ENCODE measurements at places on chromosomes 12 and 14.
A peak's percentile ranks its signal among the peaks of the same experiment; 100 is the strongest.

GRCh38 chr14:33349871-33350270 is 411.2 kb downstream of the NPAS3 start:
- no peak for DNase-seq

- no peak for DNase-seq
Observed at GRCh38 chr12:92108651-92109050, 37.0 kb downstream of the BTG1 start.

GRCh38 chr14:70886421-70887206 is 20.6 kb upstream of the PCNX1 start:
- peak; percentile 88 for DNase-seq

GRCh38 chr12:18436170-18436569 is 174.9 kb downstream of the PIK3C2G start:
- no peak for DNase-seq

DNA sequence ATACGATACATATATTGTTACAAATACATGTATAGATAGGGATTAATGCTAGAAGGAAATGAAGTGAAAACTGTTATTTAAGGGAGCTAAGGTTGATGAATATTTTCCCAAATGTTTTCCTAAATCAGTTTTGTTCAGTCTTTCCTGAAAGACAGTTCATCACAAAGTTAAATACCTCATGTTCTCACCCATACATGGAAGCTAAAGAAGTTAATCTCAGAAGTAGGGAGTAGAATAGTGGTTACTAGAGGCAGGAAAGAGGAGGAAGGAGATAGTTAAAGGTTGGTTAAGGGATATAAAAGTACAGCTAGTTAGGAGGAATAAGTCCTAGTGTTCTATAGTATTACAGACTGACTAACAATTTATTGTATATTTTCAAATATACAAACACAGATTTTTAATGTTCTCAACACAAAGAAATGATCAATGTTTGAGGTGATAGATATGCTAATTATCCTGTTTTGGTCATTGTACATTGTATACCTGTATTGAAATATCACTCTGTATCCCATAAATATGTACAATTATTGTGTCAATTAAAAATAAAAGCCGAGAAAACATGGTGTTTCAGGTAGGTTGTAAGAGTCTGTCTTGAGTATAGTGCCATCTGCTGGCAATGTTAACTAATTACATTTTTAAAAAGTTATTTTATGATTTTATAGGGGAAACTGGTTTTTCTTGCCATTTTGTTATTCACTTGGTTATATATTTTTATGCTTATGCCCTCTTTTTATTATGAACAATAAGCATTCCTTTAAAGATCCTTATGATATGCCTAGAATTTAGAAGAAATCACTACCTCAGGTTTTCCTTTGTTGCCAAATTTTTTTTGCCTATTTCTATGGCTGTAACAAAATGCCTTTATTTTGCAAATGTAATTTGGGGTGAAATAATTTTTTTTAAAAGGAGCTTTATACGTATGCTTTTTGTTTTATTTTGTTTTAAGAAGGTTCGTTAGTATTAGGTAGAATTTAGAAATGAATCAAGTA is 26.9 kb downstream of the ZDHHC17 start:
- no peak for DNase-seq

DNA sequence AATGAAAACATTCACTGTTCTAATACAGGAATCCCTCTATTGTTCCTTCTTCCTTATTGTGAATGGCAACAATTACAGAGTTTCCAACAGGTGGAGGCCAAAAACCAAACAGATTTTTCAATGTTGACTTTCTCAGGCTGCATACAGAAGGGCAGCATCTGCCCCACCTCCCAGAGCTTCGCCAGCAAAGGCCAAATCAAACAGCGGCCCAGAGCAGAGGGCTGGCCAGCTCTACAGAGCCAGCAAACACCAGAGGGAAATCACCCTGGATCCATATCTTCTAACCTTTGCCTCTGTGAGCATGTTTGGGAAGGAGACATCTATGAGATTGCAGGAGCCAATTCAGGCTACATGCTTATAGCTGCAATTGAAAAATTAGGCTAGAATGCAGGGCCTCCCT is 4.4 kb upstream of the CRACR2A start:
- DNase-seq: no peak

DNA sequence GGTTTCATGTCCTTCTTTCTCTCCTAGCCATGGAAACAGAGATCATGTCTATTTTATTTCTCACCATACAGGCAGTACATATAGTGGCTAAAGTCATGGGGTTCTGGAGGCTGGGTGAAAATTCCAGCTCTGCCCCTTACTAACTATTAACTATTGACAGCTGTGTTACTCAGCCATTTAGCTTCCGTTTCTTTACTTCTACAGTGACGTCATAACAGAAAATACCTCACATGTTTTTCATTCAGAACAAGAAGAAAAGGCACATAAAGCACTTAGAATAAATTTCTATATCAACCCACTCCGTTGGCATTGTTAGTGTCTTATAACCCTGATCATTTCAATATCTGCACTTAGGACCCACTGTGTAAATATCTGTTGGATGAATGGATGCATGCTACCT is 1506.9 kb upstream of the TMEM132C start:
- no peak for DNase-seq

- DNase-seq: no peak
Observed at GRCh38 chr12:106073179-106073578, 65.6 kb downstream of the NUAK1 start.

GRCh38 chr12:44848703-44849085 is 27.4 kb downstream of the NELL2 start:
- DNase-seq: no peak

DNA sequence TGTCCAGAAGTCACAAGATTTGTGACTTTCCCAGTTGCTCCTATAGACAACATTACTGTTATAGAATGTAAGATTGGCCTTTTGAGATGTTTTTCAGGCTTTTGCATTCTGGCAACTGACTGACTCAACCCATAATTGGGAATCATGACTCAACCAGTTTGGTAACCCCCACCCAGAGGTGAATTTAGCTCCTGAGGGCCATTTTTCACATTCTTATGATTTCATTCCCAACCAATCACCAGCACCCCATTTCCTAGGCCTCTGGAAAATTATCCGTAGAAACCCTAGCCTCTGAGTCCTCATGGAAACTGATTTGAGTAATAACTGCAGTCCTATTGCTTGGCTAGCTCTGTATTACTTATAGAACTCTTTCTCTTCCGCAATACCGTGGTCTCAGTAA is 626.0 kb upstream of the SEL1L start:
- DNase-seq: no peak

GRCh38 chr14:99966037-99966835 is 99.0 kb upstream of the EVL start:
- DNase-seq: no peak

DNA sequence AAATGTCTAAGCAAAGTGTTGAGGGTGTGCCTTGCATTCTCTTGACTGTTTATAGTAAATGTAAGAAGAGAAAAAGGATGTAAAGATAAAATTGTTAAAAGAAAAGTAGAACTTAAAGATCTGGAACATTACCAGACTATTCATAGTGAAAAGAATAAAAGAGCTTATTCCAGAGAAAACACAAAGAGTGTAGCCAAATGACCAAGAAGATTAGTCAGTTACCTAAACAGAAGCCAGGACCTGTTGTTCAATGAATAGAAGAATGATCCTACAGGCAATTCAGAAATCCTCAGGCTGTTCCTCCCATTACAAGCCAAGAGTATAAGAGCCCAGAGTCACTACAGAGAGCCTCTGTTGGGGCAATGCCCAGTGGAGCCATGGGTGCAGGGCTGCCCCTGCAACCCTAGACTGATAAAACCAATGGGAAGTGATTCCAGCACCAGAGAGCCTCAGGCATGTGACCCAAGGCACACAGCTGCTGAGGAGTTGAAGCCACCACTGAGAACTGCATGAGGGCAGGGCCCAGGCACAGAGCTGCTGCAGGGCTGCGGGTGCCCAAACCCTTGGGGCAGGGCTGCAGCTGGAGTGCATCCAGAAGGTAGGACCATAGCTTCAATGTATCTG is 91.1 kb upstream of the SLC38A4 start:
- DNase-seq: no peak

GRCh38 chr14:22190411-22191191 is 398.4 kb downstream of the DAD1 start:
- no peak for DNase-seq

- DNase-seq: no peak
Observed at GRCh38 chr14:67580336-67581171, 19.5 kb downstream of the PIGH start.

DNA sequence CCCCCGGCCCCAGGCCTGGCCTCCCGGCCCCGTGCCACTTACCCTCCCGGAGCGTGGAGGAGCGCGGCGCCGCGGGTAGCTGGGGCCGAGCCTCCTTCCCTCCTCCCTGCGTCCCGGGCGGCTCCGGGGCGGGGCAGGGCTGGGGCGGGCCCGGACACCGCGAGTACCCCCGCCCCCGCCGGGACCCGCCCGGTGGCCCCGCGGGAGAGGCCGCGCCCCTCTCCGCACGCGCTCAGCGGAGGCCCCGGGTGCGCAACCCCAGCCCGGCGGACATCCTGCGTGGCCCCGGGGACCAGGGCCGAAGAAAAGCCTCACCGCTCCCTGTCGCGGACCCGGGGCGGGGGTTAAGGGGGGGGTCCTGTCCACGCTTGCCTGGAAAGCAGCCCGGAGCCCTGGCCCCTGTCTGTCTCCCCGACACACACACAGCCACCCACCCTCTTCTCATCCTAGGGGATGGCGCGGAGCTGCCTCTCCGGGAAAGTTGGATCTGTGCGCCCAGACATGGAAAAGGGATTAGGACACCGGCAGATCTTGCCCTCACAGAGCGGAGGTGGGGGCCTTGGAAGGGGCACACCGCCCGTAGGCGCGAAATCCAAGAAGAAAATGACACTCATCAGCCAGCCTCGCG is at the start of gene SYNE3:
Gene SYNE3, minus strand, starts transcription at position 97 of the 628 bp plus-strand sequence. CDS start 40,829 bp downstream, outside the sequence.
- peak; percentile 58 for DNase-seq

DNA sequence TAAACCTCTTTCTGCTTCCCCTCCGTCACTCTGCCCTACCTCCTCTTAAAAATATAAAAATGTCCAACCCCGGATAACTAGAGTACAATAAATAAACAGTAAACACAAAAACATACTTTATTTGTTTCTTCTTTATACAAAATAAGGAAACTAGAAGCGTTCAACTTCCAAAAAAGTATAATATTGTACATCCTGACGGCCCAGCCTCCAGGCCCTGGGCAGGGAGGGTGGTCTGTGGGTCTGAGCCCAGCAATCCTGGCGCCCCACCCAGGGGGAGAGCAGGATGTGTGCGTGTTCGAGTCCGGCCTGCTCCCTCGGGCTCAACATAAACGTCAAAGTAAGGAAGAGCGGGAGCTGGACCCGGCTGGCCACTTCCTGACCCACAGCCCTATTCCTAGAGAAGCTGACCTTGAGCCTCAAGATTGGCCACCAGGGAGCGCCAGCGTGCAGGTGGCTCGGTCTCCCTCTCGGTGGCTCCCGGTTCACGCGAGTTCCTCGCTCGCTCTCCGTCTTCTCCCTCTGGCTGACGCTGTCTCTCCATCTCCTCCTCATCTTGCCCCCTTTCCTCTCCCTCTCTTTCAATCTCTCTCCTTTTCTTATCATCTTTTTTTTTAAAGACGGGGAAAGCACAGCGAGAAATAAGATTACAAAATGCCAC is 9.4 kb downstream of the LHX5 start:
- peak; percentile 87 for DNase-seq

DNA sequence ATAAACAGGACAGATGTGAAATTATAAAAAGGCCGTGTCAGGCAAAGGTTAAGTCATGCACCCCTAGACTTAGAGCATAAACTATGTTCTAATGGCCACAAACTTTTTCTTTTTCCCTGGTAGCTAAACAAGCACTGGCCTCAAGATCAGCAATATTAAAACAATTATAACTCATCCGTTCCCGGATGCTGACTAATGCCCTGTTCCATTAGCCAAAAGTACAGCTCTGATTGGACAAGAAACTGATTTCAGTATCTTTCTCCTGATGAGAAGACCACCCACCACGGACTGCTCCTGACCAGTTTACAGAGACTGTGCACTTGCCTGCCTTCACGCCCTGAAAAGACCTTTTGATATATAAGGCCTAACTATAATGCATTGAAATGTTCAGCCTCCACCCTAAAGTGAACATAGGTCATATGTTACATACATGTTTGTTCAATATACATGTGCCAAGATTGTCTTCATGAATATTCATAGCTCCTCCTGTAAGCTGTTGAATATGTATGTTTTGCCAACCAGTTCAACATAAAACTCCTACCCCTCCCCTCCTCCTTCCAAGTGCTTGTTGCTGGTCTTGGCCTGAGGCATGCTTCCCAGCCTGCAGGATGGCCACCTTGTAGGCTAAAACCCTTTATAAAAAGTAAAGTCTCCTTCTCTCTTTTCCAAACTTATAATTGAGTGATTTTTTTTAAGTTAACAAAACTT is 162.0 kb downstream of the IPO8 start:
- no peak for DNase-seq

GRCh38 chr12:110778833-110779577 is 36.3 kb upstream of the PPP1CC start:
- no peak for DNase-seq

GRCh38 chr12:108029051-108029835 is 99.8 kb upstream of the WSCD2 start:
- no peak for DNase-seq

DNA sequence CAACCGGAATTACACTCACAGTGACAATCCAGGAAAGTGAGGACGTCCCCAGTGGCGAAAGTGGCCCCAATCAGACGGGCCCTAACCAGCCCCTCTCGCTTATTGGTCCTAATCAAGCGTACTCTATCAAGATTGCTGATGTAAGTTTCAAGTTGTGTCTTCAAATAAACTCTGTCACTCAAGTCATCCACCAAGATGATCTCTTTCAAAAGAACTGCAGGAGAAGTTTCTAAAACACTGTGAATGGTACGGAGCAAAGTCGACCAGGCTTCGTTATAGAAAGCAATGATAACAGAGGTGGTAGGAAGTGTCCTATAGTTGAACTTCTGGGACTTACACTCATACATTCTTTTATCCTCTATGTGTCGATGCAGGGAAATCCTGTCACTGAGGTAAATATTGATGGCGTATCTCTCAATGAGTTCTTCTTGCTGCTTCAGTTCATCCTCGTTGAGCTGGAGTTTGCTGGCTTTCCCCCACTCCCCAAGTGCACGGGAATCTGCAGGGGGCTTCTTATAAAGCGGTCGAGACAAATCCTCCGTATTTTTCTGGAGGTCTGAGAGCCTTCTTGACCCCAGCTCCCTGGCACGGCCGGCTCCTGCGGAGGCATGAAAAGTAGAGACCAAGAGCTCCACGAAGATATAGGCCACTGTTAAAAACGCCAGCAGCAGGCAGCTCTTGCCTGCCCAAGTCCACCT is 604 bp downstream of the GALNT4 start:
- DNase-seq: no peak

DNA sequence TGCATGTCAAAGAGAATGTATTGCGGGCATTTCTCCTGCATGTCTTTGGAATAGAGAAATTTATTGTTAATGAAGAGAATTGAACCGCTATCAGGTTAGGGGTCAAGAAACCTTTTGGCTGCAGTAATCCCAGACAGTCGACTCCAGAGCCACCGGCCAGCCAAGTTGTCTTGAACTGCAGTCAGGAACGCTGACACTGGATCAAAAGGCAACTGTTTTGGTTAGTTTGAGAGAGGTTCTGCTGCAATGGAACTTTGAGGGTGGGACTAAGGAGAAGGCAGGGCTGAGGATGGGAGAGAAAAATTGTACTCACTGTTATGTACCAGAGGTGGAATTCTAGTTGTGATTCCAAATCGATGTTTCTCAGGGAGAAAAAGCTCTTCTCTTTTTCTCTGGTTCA is 28.2 kb downstream of the PPFIBP1 start:
- no peak for DNase-seq

All from stimulated activated effector memory CD8-positive, alpha-beta T cell treated with anti-CD3 and anti-CD28 coated beads, Interleukin-12 subunit alpha, Interleukin-12 subunit beta, amount 100 ng/mL, for 72 hours (primary cell).